Astrocyte (in vitro differentiated cells and primary cell): ENCODE measurements at places on chromosomes 5 and 9. TPM values are rescaled to one million over a fixed set of nuclear protein-coding genes. Genes with fewer than 3 reads are reported as not detected.

PCDHGB5 gene
- 1.1 and 2.1 TPM in 2 replicates for total RNA-seq

MYO10 gene
- total RNA-seq = 65.7 and 80.2 TPM in 2 replicates

MRPL50 gene
- 10.7 and 11.9 TPM in 2 replicates for total RNA-seq

DOK3 gene
- 15.6 and 16.3 TPM in 2 replicates for total RNA-seq

TERT gene
- 0.10 and 0.50 TPM in 2 replicates for total RNA-seq

DNA sequence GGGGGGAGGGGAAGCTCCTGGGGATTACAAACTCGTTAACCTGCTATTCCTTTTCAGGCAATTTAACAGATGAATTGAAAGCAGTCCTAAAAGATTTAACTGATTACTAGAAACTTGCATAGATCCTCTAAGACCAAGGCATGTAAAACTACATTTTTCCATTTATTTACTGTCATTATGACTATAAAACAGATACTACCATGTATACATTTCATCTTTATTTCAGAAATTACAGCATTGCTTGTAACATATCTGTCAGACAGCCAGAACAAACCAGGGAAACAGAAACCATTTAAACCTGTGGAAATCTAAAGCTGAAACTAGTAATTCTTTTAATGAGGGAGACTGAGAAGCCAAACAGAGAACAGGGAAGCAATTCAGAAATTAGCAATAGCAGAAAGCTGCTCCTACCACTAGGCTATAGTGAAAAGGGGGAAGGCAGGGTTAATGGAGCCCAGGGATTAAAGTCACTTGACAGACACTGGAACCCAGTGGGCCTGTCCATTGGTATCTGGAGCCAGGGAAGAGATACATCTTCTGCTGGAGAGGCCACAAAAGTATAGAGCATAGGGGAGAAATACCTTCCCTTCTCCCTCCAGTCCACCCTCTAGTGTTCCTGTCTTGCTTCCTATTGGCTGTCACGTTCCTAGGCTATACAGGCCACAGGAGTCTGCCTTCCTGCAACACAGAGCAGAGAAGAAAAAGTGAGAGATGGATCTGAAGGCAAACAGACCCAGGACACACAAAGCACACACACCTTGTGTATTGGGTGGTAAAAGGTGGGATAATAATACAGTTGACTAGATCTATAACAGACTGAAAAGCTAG, 33.8 kb downstream of the PDCD1LG2 start:
- no peak for DNase-seq

DNA sequence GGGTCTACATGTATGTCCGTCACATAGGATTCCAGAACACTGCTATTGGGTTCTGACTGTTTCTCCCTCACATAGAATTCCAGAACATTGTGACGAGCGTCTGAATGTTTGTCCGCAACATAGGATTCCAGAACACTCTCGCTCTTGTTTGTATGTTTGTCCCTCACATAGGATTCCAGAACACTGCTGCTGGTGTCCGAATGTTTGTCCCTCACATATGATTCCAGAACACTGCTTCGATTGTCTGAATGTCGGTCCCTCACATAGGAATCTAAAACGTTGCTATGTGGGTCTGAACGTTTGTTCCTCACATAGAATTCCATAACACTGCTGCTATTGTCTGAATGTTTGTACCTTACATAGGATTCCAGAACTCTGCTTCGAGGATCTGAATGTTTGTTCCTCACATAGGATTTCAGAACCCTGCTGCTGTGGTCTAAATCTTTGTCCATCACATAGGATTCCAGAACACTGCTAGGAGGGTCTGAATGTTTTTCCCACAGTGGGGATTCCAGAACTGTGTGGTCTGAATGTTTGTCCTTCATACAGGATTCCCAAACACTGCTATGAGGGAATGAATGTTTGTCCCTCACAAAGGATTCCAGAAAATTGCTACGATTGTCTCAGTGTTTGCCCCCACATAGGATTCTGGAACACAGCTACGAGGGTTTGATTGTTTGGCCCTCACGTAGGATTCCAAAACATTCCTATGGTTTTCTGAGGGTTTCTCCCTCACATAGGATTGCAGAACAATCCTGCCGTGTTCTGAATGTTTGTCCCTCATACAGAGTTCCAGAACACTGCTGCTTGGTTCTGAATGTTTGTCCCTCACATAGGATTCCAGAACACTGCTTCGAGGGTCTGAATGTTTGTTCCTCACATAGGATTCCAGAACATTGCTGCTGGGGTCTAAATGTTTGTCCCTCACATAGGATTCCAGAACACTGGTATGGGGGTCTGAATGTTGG, 220.5 kb downstream of the FOXD4L6 start:
- DNase-seq = no peak

- peak; percentile 1 for DNase-seq
These were observed 584.4 kb upstream of the ACO1 start for GRCh38 chr9:31799953-31800609.

DNA sequence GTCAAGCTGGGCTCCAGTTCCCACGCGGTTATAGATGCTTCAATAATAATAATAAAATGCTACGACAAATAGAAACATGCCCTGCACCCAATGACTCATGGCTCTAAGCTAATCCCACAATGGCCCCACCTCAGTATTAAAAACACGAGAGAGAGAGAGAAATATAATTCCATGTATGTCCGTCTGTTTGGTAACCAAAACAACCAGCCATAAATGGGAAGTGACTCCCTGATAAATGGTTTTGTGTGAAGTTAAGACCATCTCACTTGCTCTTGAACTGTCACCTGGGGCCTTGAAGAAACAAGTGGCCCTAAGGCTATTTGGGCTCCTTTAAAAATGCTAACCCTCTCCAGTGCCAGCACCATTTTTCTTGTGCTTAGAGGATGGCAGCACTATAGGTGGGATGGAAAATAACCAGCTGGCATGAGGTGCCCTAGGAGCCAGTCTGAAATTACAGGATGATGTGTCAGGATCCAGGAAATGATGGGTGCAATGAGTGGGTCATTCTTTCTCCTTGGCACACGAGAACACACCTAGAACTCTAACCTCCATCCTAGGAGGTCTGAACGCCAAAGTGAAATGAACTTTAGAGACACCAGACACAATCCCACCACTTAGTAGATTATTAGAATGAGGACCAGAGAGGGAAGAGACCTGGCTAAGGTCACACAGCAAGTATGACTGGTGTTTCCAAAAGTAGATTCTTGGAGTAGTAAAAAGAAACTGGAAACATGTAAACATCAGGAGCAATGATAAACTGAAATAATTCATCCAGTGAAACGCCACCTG, 35.7 kb upstream of the ADRB2 start:
- DNase-seq = no peak

DNA sequence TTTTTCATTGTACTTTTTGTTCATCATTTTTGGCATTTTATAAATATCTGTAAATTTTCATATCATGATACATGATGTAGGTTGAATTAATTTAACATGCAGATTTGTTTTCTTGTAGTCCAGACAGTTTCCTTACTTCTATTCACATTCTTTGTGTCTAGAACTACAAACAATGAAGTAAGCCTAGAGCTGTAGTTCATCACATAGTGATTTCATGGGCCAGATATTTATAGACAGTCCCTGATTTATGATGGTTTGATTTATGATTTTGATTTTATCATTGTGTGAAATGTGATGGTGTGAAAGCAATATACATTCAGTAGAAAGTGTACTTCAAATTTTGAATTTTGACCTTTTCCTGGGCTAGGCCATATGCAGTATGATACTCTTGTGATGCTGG, 139.0 kb downstream of the ARHGEF28 start:
- DNase-seq = no peak

DNA sequence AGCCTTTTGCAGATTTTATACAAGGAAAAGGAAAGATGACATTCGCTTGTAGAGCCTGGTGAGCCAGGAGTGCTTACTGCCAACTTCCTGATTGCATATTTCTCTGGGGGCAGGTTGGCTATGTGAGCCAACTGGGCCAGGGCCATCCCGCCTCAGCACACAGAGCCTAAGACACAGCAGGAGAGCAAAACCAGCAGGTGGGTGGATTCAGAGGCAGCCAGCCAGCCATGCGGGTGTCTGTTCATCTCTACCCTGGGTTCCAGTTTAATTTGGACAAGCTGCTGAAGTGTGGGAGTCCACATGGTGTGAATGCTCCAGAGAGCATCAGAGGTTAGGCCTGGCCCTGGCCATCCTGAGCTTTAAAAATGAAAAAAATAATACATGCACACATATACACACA, 291.4 kb downstream of the ARHGEF28 start:
- peak; percentile 37 for DNase-seq

DNA sequence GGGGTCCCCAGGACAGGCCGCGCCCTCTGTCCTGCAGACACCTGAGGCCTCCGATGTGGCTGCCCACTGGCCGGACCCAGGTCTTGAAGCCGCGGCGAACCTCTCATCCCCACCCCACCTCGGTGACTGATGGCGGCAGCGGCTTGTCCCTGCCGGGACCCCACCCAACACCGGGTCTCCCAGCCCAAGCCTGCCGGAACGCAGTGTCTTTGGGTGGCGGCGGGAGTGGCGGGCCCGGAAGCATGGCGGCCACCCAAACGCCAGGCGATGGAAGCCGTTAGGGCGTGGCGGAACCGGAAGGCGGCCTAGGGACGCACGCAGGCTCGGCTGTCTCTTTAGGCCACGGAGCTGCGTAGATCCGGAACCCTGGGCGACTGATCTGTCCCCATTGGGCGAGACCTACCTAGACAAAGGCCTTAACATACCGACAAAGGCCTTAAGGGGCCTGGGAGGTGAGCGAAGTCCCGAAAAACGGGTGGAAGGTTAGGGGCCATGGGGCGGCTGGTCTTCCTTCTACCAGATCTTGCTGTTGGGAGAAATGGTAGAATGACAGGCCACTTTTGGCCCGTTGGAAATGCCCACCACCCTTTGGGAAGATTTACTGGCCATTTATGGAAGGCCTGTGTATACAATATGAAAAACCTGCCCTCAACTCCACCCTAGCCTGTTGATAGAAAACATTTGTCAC, 94.6 kb upstream of the SMC2 start:
- DNase-seq = no peak

DNA sequence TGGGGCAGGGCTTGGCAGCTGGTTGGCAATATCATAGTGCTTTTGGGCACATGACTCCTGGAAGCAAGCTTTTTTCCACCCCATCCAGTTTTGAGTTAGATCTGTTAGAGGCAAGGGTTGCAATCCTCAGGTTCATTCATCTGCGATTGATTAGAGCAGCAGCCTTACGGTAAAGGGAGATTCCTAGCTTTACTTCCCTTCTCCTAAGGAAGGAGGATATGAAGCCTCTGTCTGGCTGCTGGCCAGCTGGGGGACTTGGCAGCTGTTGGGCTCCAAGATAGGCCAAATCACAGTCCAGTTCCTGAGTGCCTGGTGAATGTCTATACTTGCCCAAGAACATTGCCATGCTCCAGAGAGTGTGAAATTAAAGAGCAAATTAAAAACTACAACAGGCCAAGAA, 113.4 kb upstream of the CCNH start:
- peak; percentile 54 for DNase-seq

GRCh38 chr9:124758061-124758460, 13.1 kb downstream of the NR6A1 start:
- no peak for DNase-seq

DNA sequence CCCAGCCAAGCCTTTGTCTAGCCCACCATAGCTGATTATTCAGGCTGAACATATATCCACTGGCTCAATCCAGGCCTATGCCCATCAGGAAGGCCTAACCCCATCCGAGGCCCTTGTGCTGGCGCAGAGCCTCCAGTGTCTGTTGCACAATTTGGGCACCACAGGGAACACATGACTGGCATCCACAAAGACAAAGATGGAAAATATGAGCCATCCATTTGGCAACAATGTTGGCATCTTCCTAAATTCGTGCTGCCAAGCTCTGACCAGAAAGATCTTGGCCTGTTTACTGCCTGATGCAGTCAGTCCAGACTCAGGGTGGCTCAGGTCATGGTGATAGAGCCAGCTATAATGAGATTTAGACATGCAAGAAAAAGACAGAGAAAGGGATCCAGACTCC, 233.8 kb downstream of the PIK3R1 start:
- DNase-seq = no peak

- peak; percentile 49 for DNase-seq
These were observed 4.2 kb upstream of the PSMD5 start for GRCh38 chr9:120846906-120847305.

- peak; percentile 46 for DNase-seq
These were observed 19.9 kb upstream of the KCNIP1 start for GRCh38 chr5:170483701-170484458.

- DNase-seq = no peak
These were observed 164.8 kb downstream of the EFNA5 start for GRCh38 chr5:107505763-107506534.
